IMR-90 (cell line): ENCODE measurements at places on chromosomes 7 and 10.

GRCh38 chr7:151570366-151570915 is 50.7 kb upstream of the RHEB start:
- peaks cover 4% of the 10 kb centered on the region for H3K4me1 ChIP-seq
- no peaks in the 10 kb centered on the region for H3K27me3 ChIP-seq
- peak; percentile 47 for DNase-seq
- H3K27ac ChIP-seq: no peak overlapping the region

DNA sequence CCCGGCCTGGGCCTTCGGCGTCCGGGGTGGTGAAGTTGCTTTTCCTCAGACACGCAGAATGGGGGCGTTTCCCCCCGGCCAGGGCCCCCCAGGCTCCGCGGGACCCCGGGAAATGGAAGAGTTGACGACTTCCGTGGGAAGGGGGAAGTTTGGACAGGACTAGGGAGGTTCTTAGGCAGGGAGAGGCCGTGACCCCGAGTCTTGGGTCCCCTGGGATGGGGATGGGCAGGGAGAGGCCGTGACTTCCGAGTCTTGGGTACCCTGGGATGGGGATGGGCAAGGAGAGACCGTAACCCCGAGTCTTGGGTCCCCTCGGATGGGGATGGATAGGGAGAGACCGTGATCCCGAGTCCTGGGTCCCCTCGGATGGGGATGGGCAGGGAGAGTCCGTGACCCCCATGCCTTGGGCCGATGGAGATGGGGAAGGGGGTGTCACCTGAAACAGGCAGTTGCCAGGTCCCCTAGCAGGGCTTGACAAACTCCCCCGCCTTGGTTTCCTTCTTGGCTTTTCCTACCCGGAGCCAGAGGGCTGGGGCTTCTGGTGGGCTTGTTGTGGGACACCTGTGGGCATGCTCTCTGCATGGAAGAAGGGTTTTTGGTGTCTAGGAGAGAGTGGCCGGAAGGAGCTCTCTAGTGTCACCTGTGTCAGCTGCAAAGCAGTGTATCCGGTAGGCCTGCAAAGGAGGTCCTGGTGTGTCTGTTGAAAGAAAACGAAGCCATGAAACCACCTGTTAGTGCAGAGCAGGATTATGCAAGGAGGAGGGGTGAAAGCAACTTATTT is 1.1 kb downstream of the TRRAP start:
- peaks cover 9% of the 10 kb centered on the region for H3K4me1 ChIP-seq
- peaks cover 19% of the 10 kb centered on the region for H3K36me3 ChIP-seq
- H3K27ac ChIP-seq: peak overlapping the region; percentile 81
- peak; percentile 17 for DNase-seq
- H3K27me3 ChIP-seq: no peaks in the 10 kb centered on the region

DNA sequence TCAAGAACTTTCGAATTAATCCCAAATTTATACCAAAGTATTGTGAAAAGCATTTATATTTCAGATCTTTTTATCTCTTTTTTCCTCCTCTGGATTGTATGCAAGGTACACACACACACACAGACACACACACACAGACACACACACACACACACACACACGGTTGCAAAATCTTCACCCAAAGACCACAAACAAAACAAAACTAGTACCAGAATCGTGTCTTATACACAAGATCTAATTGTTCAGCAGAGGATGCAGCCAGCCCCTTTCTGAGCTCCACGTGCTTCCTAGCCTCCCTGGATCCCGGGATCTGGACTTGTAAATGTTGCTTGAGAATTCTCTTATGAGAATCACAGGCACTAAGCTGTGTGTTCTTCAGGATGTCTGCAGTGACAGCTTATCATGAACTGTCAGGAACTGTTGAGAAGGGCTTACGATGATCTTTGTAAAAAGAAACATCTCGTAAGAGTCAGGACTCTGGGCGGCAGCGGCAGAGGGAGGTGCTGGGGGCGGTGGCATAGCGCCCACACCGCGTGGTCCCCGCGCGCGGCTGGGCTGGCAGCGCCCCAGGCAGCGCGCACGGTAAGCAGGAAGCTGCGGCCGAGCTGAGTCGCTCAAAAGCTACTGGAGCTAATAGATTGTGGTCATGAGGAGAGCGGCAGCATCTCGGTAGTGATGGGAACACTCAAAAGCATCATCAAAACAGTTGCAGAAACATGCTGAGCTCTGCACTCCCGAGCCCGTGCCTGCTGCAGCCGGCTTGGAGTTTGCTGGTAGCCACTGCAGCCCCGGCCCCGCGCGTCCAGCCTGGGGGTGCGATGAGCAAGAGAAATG is 277.6 kb downstream of the GATA3 start:
- no peaks in the 10 kb centered on the region for H3K27me3 ChIP-seq
- no peaks in the 10 kb centered on the region for H3K36me3 ChIP-seq
- DNase-seq: peak; percentile 7
- peak overlapping the region; percentile 15; the same call in 1 of the 2 replicates for H3K4me3 ChIP-seq

DNA sequence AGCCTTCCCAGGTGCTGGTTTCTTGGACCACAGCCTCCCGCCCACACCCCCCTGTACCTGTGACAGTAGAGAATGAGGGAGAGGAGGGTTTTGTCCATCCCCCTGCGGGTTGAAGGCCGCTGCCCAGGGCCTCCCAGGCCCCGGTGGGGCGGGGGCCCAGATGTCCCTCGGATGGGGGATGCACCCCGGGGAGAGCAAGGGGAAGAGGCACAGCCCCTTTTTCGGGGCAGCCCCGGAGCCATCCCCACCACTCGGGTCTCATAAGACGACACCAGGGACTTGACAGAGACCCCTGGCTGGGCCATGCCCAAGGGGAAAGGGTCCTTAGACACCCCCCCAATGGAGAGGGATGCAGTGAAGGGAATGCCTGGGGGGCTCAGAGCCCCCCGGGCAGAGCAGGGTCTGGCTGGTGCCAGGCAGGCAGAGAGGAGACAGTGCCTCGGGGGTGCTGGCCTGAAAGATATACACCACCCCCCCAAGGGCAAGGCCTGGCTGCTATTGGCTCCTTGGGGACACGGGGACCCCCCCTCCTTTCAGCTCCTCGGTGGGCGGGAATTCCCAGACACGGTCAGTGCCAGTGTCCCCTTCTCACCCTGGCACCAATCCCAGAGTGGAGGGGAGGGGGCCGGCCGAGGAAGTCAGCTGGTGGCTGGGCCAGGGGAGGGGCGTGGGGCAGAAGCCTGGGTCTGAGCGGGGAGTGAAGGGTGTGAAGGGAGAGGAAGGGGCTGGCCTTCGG is 3.7 kb upstream of the SPACDR start:
- H3K27me3 ChIP-seq: no peaks in the 10 kb centered on the region
- H3K36me3 ChIP-seq: peaks cover 32% of the 10 kb centered on the region; the same call in 1 of the 2 replicates
- H3K4me3 ChIP-seq: no peak overlapping the region
- DNase-seq: no peak
- H3K27ac ChIP-seq: no peak overlapping the region
- H3K4me1 ChIP-seq: peaks cover 12% of the 10 kb centered on the region

DNA sequence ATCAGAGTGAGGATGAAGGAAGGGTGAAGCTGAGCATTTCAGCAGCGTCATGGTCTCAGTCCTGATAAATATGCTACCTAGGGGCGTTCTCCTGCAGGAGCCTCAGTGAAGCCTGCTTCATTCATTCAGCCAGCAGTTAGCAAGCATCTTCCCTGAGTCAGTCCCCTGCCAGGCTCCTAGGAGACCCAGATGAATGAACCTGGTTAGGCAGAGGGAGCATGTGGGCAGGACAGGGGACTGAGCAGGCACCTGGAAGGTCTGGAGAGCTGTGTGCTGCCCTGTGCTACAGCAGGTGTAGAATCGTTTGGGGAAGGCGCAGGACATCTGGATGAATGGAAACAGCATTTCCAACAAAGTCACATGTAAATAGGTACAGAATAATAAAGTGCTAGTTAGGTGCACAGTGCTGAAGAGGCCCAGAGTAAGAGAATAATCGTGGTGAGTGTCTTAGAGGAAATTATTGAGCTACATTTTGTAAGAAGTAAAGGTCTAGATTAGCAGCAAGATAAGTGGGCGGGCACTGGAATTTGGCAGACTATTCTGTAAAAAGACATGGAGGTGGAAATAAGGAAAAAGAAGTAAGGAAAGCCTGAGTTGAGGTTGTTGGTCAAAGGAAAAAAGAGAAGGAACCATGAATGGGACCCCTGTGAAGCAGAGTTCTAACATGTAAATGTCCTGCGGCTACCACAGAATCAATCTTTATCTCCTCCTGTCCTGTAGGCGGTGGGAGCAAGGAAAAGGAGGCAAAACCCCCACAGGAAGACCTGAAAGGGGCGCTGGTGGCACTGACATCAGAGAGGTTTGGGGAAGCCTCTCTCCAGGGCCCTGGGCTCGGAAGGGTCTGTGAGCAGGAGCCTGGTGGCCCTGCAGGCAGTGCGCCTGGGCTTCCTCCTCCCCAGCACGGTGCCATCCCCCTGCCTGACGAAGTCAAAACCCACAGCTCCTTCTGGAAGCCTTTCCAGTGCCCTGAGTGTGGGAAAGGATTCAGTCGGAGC is 12.0 kb downstream of the ZSCAN25 start:
- no peak for DNase-seq
- no peaks in the 10 kb centered on the region for H3K27me3 ChIP-seq
- peaks cover 59% of the 10 kb centered on the region for H3K36me3 ChIP-seq
- H3K4me3 ChIP-seq: no peak overlapping the region

DNA sequence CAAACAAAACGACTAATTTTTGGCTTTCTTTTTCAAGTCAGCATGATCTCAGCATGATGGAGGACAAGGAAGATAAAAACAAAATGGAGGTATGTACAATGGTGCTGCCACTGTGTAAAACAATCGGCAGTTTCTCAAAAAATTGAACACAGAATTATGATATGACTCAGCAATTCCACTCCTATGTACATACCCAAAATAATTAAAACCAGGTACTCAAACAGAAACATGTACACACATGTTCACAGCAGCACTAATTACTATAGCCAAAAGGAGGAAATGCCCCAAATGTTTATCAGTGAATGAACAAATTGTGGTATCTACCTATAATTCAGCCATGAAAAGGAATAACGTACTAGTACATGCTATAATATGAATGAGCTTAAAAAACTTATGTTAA is 29.9 kb downstream of the SNX13 start:
- DNase-seq: no peak
- peaks cover 2% of the 10 kb centered on the region; the same call in 1 of the 2 replicates for H3K36me3 ChIP-seq
- no peaks in the 10 kb centered on the region for H3K27me3 ChIP-seq
- no peaks in the 10 kb centered on the region for H3K4me1 ChIP-seq
- H3K27ac ChIP-seq: no peak overlapping the region
- no peak overlapping the region for H3K4me3 ChIP-seq

- no peak overlapping the region for H3K4me3 ChIP-seq
- peaks cover 5% of the 10 kb centered on the region for H3K27me3 ChIP-seq
- DNase-seq: no peak
- no peaks in the 10 kb centered on the region for H3K36me3 ChIP-seq
- no peak overlapping the region for H3K27ac ChIP-seq
Observed at GRCh38 chr10:118667732-118668131, 72.3 kb upstream of the PRLHR start.

- no peaks in the 10 kb centered on the region for H3K27me3 ChIP-seq
- no peak for DNase-seq
- H3K4me3 ChIP-seq: no peak overlapping the region
- no peak overlapping the region for H3K27ac ChIP-seq
Observed at GRCh38 chr10:102511583-102512274, 8.0 kb downstream of the SUFU start.

DNA sequence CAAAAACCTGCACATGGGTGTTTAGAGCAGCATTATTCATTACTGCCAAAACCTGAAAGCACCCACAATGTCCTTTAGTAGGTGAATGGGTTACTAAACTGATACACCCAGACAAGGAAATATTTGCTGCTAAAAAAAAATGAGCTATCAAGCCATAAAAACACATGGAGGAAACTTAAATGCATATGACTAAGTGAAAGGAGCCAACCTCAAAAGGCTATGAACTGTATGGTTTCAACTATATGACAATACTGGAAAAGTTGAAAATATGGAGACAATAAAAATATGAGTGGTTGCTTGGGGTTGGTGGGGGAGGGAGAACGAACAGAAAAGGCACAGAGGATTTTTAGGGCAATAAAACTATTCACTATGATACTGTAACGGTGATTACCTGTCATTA is 291.0 kb downstream of the TNS3 start:
- no peak overlapping the region for H3K4me3 ChIP-seq
- H3K36me3 ChIP-seq: peaks cover 41% of the 10 kb centered on the region
- DNase-seq: no peak
- H3K27ac ChIP-seq: peak overlapping the region; percentile 42; the same call in 1 of the 2 replicates
- peaks cover 23% of the 10 kb centered on the region for H3K4me1 ChIP-seq
- H3K27me3 ChIP-seq: no peaks in the 10 kb centered on the region

GRCh38 chr7:117044664-117045063 is 91.4 kb downstream of the ST7 start:
- no peak for DNase-seq
- H3K27me3 ChIP-seq: no peaks in the 10 kb centered on the region
- H3K4me1 ChIP-seq: peaks cover 6% of the 10 kb centered on the region; the same call in 1 of the 2 replicates
- H3K4me3 ChIP-seq: no peak overlapping the region
- H3K27ac ChIP-seq: no peak overlapping the region

DNA sequence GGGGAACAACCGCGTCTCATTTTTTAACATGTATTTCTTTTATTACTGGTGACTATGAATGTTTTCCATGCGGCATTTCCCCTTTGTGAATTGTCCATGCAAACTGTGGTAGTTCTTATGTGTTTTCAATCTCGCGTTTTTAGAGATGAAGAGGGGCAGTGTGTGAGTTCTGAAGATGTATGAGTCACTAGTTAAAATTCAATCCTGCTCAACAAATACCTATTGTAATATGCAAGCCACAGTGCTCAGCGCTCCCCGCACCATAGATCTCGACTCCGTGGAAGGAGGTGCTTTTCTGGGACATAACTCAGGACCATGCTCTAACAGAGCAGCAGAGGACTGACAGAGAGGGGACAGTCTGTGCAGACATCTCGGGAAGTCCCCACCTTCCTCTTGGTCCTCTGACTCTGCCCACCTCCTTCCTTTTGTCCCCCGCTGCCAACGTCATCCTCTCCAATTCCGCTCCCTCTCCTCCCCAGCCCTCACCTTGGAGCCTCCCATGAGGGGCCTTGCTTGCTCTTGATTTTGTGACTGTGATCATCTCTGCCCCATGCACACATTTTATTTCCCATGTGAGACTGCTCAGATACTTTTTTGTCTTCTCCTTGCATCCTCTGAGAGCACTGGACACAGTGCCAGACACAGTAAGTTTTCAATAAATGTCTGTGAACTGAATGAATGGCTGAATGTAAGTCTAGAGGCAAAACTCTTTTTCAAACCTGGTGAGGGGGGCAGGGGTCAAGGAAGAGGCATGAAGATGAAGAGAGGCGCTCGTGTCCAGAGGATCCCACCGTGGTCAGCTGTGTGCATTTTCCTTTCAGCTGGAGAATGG is 42.7 kb upstream of the PLEKHA1 start:
- H3K4me1 ChIP-seq: no peaks in the 10 kb centered on the region
- no peaks in the 10 kb centered on the region for H3K36me3 ChIP-seq
- no peak overlapping the region for H3K4me3 ChIP-seq
- no peak for DNase-seq

- H3K27ac ChIP-seq: no peak overlapping the region
- no peaks in the 10 kb centered on the region for H3K27me3 ChIP-seq
- no peaks in the 10 kb centered on the region for H3K4me1 ChIP-seq
- DNase-seq: no peak
- H3K4me3 ChIP-seq: no peak overlapping the region
- no peaks in the 10 kb centered on the region for H3K36me3 ChIP-seq
Observed at GRCh38 chr10:123858907-123859652, 32.5 kb downstream of the CPXM2 start.

GRCh38 chr10:11245095-11245479 is 227.4 kb downstream of the CELF2 start:
- H3K4me1 ChIP-seq: peaks cover 5% of the 10 kb centered on the region
- no peak overlapping the region for H3K4me3 ChIP-seq

- H3K4me1 ChIP-seq: no peaks in the 10 kb centered on the region
- H3K27ac ChIP-seq: no peak overlapping the region
- H3K36me3 ChIP-seq: no peaks in the 10 kb centered on the region
- no peaks in the 10 kb centered on the region for H3K27me3 ChIP-seq
- no peak overlapping the region for H3K4me3 ChIP-seq
Observed at GRCh38 chr10:1243486-1244234, 187.5 kb downstream of the WDR37 start.

GRCh38 chr7:117071551-117071950 is 118.2 kb downstream of the ST7 start:
- no peak overlapping the region for H3K27ac ChIP-seq
- no peaks in the 10 kb centered on the region; the same call in 1 of the 2 replicates for H3K4me1 ChIP-seq
